ENCODE measurements at places on chromosomes 1 and 21. TPM values are rescaled to one million over a fixed set of nuclear protein-coding genes. Genes with fewer than 3 reads are reported as not detected.

Gene CHRM3
- not detected for total RNA-seq

Gene A3GALT2
- not detected for total RNA-seq

Gene WRAP73
- total RNA-seq: 10.0 TPM

Gene CASZ1
- 0.33 TPM for total RNA-seq

Gene SPRR2A
- total RNA-seq: not detected

Gene AMY2A
- total RNA-seq: not detected

Gene KRTAP19-5
- not detected for total RNA-seq

Gene PPFIA4
- total RNA-seq: 1.8 TPM

Gene TACSTD2
- under 0.01 TPM for total RNA-seq

Gene GJB3
- total RNA-seq: not detected

Gene SLC6A9
- total RNA-seq: 1.7 TPM

Gene FAM151A
- total RNA-seq: not detected

Gene PCSK9
- 0.93 TPM for total RNA-seq

Gene BARHL2
- not detected for total RNA-seq

Gene ST3GAL3
- total RNA-seq: 12.7 TPM

Gene ASCL5
- total RNA-seq: not detected

Gene TENT5C
- 0.36 TPM for total RNA-seq

Gene CELA3A
- total RNA-seq: not detected

Gene CRB1
- not detected for total RNA-seq

Gene CBR1
- 381 TPM for total RNA-seq

Measured in melanocyte of skin (primary cell).